Heart right ventricle (tissue), 16 donors: ENCODE measurements at places on chromosomes 2 and 18. TPM values are rescaled to one million over a fixed set of nuclear protein-coding genes. Genes with fewer than 3 reads are reported as not detected.

Gene GCKR
- not detected for total RNA-seq

DNA sequence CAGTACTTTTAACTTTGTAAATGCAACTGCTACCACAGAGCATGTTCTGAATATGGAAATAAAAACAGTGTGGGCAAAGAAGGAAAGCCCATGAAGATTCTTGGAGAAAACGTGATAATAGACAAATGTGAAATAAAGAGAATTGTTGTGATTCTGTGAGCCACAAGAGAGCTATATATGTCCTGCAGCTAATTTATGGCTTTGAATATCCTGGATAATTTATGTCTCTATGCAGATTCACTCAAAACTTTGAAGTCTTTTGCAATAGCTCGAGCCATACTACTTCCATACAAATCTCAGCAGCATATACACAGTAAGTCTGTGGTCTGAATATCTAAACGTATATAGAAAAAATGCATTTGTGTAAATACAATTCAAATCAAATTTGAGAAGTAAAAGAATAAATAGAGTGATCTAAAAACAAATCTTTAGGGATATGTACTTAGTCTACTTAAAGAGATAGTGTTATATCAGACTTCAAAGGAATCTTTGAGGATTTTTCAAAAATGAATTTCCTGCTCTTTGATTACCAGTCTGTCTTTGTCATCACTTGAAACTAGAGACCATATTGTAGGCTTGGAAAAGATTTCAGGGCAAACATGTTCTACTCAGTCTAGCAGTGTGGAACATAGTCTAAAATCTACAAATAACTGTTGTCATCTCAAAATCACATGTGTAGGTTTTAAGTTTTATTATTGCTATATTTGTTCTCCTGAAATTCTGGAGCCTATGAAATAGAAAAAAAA, 107.1 kb downstream of the CSRNP3 start:
- H3K27me3 ChIP-seq: no peaks in the 10 kb centered on the region
- H3K27ac ChIP-seq: no peak overlapping the region
- peaks cover 5% of the 10 kb centered on the region for H3K4me1 ChIP-seq
- DNase-seq: no peak

DNA sequence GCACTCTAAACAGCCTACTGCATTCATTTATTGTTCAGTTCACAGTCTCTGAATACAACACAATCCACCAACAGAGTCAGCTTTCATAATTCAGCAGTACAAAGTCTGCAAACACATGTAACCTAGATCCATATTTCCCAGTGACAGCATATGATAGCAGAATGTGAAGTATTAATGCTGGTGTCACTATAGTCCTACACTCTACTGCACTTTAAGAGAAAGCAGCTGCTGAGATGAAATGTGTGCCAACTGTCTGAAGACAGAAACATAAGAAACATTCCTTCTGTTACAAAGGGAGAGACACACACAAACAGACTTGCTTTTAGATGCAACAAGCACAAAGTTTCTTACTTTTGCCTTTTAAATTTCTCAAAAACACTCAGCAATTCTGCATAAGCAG, 441.8 kb downstream of the ZEB2 start:
- H3K27ac ChIP-seq: no peak overlapping the region
- H3K4me1 ChIP-seq: peaks cover 11% of the 10 kb centered on the region
- no peaks in the 10 kb centered on the region for H3K27me3 ChIP-seq
- no peaks in the 10 kb centered on the region for H3K36me3 ChIP-seq
- no peak for DNase-seq

Gene CD207
- not detected for total RNA-seq

- DNase-seq: no peak
- no peaks in the 10 kb centered on the region for H3K27me3 ChIP-seq
- H3K36me3 ChIP-seq: peaks cover 29% of the 10 kb centered on the region
These were observed 236.1 kb downstream of the TWIST2 start for GRCh38 chr2:239084007-239084406.

GRCh38 chr2:171289991-171290390, 129.3 kb upstream of the TLK1 start:
- DNase-seq: no peak
- H3K4me3 ChIP-seq: no peak overlapping the region
- no peak overlapping the region for H3K27ac ChIP-seq
- H3K27me3 ChIP-seq: no peaks in the 10 kb centered on the region
- H3K4me1 ChIP-seq: no peaks in the 10 kb centered on the region
- H3K36me3 ChIP-seq: no peaks in the 10 kb centered on the region

DNA sequence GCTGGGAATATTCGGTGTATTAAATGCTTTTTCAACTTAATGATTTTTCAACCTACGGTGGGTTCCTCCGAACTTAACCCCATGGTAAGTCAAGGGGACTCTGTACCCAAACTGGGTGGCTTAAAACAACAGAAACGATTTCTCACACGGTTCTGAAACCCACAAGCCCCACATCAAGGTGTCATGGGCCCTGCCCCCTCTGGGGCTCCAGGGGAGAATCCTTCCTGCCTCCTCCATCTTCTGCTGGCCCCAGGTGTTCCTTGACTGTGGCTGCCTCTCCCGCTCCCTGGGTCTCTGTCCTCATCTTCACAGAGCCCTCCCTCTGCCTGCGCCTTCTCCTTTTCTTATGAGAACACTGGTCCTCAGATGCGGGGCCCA, 301.3 kb upstream of the SALL3 start:
- H3K4me3 ChIP-seq: no peak overlapping the region
- H3K27ac ChIP-seq: no peak overlapping the region
- DNase-seq: no peak
- H3K36me3 ChIP-seq: no peaks in the 10 kb centered on the region
- H3K4me1 ChIP-seq: no peaks in the 10 kb centered on the region

GRCh38 chr2:144431392-144431783, 88.5 kb downstream of the ZEB2 start:
- no peaks in the 10 kb centered on the region for H3K4me1 ChIP-seq
- no peak for DNase-seq
- peak overlapping the region; percentile 35 for H3K4me3 ChIP-seq
- H3K36me3 ChIP-seq: no peaks in the 10 kb centered on the region

Gene COPS7B
- 23.6 TPM for total RNA-seq

DNA sequence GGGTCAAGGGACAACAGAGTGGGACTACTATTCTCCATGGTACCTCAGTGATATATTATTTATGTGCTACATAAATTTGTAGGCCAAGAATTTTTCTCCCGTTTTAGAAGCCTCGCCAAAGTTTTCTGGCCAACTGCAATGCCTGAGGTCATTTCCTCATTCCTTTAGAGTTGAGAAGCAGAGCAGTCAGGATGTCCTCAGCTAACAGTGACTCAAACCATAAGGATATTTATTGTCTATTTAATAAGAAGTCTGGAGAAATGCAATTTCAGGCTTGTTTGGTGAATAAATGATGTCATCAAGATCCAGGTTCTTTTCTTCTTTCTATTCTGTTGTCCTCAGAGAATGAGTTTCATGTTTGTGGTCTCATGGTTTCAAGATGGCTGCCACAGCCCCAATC, 91.0 kb downstream of the ADCYAP1 start:
- H3K27me3 ChIP-seq: no peaks in the 10 kb centered on the region
- no peaks in the 10 kb centered on the region for H3K4me1 ChIP-seq
- no peak overlapping the region for H3K27ac ChIP-seq
- no peak overlapping the region for H3K4me3 ChIP-seq

- H3K27me3 ChIP-seq: no peaks in the 10 kb centered on the region
- no peak overlapping the region for H3K4me3 ChIP-seq
- H3K36me3 ChIP-seq: no peaks in the 10 kb centered on the region
- H3K27ac ChIP-seq: peak overlapping the region; percentile 15
- no peak for DNase-seq
These were observed 181.5 kb downstream of the TCF4 start for GRCh38 chr18:55406451-55406991.

GRCh38 chr2:229873123-229873581, 48.7 kb downstream of the TRIP12 start:
- H3K27ac ChIP-seq: no peak overlapping the region
- H3K4me3 ChIP-seq: no peak overlapping the region
- no peaks in the 10 kb centered on the region for H3K27me3 ChIP-seq
- H3K4me1 ChIP-seq: no peaks in the 10 kb centered on the region

DNA sequence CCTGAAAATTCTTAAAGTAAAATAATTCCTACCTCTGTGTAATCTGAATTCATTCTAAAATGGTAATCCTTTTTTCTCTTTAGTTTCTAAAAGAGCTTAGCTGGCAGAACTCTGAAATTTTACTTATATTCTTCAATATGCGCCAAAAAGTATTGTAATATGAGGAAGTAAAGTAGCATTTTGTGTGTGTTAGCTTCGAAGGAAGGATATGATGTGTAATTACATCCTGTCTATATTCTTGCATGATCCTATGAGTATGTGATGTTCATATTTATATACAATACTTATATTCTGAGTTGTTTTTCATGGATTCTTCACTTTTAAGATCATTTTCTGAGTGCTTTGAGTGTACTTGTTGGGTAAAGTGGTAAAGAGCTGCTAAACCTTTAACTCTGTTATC, 402.9 kb upstream of the PKDCC start:
- no peak overlapping the region for H3K27ac ChIP-seq
- H3K4me1 ChIP-seq: no peaks in the 10 kb centered on the region
- no peaks in the 10 kb centered on the region for H3K27me3 ChIP-seq
- no peak for DNase-seq
- no peak overlapping the region for H3K4me3 ChIP-seq
- no peaks in the 10 kb centered on the region for H3K36me3 ChIP-seq

Gene UPP2
- not detected for total RNA-seq

Gene ABI2
- 65.6 TPM for total RNA-seq

Gene IL1F10
- total RNA-seq: not detected

Gene POTEC
- not detected for total RNA-seq

DNA sequence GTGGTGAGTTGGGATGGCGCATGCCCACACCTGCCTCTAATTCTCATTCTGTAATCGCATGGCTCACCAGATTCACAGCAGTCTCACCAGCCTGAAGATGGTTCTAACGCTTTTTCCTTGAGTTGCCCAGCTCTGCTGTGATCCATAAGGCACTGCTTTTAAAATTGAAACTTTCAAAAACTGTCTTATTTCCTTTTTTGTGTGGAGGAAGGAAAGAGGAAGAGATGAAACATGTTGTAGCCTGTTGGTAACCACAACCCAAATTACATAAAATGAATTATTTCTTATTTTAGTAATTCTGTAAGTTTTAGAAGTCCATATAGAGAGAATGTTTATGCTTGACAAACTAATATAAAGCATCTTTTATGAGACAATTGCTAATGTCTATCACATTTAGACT, 165.4 kb downstream of the RBM43 start:
- no peak overlapping the region for H3K4me3 ChIP-seq
- no peaks in the 10 kb centered on the region for H3K4me1 ChIP-seq
- DNase-seq: no peak
- no peak overlapping the region for H3K27ac ChIP-seq
- no peaks in the 10 kb centered on the region for H3K36me3 ChIP-seq

Gene CENPA
- total RNA-seq: not detected

- peaks cover 59% of the 10 kb centered on the region for H3K4me1 ChIP-seq
- no peak for DNase-seq
- peak overlapping the region; percentile 83 for H3K27ac ChIP-seq
- H3K27me3 ChIP-seq: no peaks in the 10 kb centered on the region
- peak overlapping the region; percentile 77 for H3K4me3 ChIP-seq
- no peaks in the 10 kb centered on the region for H3K36me3 ChIP-seq
These were observed 1.9 kb downstream of the DNMT3A start for GRCh38 chr2:25339791-25340180.

DNA sequence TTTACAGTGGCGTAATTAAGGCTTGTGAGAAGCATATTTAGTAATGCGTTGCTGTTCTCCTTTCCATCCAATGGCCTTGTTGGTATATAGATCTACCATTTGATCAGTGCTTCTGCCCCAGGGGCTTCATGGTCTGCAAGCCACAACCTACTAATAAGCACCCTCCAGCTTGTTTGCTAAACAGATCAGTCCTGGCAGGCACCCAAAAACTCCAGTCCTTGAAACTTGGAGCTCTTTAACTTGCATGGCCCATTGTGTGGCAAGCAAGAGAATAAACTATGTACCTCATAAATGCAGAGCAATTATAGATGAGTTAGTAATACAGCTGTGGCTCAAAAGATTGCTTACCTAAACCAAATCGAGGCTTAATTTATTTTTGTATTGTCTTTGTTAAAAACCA, 158.5 kb downstream of the FTCDNL1 start:
- H3K4me1 ChIP-seq: no peaks in the 10 kb centered on the region
- DNase-seq: no peak
- no peak overlapping the region for H3K4me3 ChIP-seq
- H3K27me3 ChIP-seq: no peaks in the 10 kb centered on the region
- H3K27ac ChIP-seq: no peak overlapping the region

GRCh38 chr2:207643892-207644291, 18.7 kb upstream of the METTL21A start:
- H3K36me3 ChIP-seq: no peaks in the 10 kb centered on the region
- H3K4me3 ChIP-seq: no peak overlapping the region
- no peak overlapping the region for H3K27ac ChIP-seq
- H3K4me1 ChIP-seq: no peaks in the 10 kb centered on the region

DNA sequence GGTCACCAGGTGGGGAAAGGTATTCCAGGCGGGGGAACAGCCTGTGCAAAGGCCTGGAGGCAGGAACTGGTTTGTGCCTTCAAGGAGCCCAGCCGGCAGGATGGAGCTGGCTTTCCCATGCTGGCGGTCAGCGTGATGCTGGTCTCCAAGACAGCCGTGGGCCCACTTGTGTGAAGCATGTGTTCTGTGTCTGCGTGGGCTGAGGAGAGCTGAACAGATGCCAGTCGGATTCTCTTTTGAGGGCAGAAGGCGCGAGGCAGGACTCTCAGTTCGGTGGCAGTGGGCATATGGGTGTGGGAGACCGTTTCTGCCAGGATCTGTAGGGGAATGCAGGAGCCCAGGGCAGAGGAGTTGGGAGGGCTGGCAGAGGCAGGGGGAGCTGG, 191.6 kb downstream of the TWIST2 start:
- no peak for DNase-seq
- peaks cover 5% of the 10 kb centered on the region for H3K4me1 ChIP-seq
- no peaks in the 10 kb centered on the region for H3K36me3 ChIP-seq
- peaks cover 5% of the 10 kb centered on the region for H3K27me3 ChIP-seq
- no peak overlapping the region for H3K4me3 ChIP-seq
- H3K27ac ChIP-seq: no peak overlapping the region

GRCh38 chr2:216222650-216223352, 113.7 kb downstream of the XRCC5 start:
- no peaks in the 10 kb centered on the region for H3K36me3 ChIP-seq
- H3K27me3 ChIP-seq: no peaks in the 10 kb centered on the region
- H3K4me1 ChIP-seq: peaks cover 5% of the 10 kb centered on the region
- no peak overlapping the region for H3K4me3 ChIP-seq

DNA sequence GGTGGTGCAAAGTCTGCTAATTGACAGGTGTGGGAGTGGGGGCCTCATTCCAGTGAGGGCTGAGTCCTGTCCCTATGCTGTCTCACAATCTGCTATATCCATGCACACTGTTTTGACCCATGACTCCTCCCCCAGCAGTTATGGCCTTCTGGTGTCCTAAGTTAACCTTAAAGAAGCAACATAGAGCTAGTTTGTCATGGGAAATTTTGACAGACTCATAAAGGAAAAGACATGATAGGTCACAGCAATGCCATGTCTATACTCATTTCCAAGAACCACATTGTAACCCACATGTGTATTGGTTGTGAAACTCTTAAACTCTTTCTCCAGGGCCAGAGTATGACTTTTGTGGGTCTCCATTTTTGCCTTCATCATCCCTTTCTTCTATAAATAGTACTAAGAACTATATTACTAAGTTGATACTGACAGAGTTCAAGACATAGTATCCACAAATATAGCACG, 78.2 kb upstream of the SLC1A4 start:
- H3K4me1 ChIP-seq: peaks cover 11% of the 10 kb centered on the region
- no peaks in the 10 kb centered on the region for H3K36me3 ChIP-seq
- no peak overlapping the region for H3K27ac ChIP-seq
- H3K27me3 ChIP-seq: no peaks in the 10 kb centered on the region

- H3K4me1 ChIP-seq: no peaks in the 10 kb centered on the region
- H3K4me3 ChIP-seq: no peak overlapping the region
- no peak for DNase-seq
- H3K27me3 ChIP-seq: peaks cover 4% of the 10 kb centered on the region
- H3K27ac ChIP-seq: no peak overlapping the region
These were observed 15.5 kb downstream of the LAMA1 start for GRCh38 chr18:7102131-7102530.
